ENCODE measurements at places on chromosomes 6 and 20.
A peak's percentile ranks its signal among the peaks of the same experiment; 100 is the strongest.

DNA sequence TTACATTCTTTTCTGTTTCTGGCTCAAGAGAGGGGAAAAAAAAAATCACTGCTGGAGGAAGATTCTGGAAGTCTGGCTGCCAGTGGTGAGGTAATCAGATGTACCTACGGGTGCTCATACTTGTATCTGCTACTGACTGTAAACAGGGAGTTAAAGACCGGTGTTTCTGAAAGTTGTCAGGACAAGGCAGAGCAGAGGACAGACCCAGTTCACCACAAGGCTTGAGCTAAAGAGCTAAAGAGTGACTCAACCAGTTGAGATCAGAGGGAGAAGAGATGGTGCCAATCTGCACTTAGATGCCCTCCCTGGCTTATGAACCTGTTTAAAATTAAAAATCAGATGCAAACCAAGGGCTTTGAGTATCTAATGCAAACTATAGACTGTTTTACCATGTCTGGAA lies 55.4 kb downstream of the CEP162 start:
- DNase-seq, result no peak

- no peak for DNase-seq
Measured at GRCh38 chr20:38833154-38833856, 27.8 kb downstream of the PPP1R16B start.

- peak; percentile 65 for DNase-seq
Measured at GRCh38 chr6:109834595-109835437, 143.3 kb upstream of the GPR6 start.

GRCh38 chr6:110853754-110854477 lies 20.7 kb upstream of the AMD1 start:
- DNase-seq, result no peak

DNA sequence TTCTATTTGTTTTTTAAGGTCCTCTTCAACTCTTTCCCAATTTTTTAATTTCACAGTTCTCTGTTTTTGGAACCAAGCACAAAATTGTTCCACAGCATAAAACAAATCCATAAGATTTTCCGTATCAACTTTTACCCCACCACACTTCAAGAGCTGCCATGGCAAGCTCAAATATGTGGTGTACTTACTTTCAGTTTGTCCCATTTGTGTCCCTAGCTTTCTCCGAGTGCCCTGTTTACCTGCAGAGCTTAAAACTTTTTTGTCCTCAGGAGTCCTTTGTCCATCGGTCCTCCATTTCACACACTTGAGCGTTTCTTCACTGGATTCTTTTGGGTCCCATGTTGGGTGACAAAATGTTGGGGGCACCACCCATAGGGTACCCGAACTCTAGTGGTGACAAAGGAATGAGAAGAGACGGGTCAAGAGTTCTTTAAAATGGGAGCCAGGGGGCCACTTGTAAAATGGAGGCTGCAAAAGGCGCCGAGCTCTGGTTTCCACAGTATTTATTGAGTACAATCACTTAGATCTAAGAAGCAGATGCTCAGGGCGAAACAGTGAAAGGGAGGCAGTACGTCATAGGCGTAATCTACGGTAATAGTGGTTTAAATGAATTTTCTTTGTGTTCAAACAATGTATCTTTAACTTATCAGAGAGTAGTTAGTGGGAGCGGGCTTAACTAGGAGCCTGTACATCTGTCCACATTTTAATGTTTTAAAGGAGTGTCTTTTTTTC lies 39.8 kb upstream of the SERINC1 start:
- no peak for DNase-seq

All from islet precursor cell (in vitro differentiated cells).